ENCODE measurements at places on chromosomes 5 and 9.

- no peak for DNase-seq
These were observed 165.8 kb upstream of the MAP3K1 start for GRCh38 chr5:56649569-56649968.

- DNase-seq = no peak
These were observed 1662.4 kb upstream of the ACO1 start for GRCh38 chr9:30722065-30722464.

DNA sequence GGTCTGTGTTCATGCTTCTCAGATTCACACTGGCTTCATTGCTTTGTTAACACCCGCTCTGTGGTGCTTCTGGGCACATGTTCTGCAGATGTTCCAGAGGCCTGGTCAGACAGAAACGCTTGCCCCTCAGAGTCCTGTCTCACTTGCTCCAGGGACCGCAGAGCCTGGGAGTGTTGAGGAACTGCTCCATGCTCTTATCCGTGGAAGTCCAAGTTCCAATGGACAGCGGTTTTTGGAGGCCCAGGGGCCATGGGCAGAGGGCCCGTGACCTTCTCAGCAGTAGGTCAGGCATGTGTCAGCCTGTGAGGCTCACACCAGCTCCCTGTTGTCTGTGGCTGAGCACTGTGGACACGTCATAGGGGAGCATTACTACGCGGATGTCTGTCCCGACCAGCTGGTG lies 364.7 kb upstream of the IRX1 start:
- no peak for DNase-seq

GRCh38 chr9:80498001-80498555 lies 926.3 kb downstream of the TLE4 start:
- no peak for DNase-seq

DNA sequence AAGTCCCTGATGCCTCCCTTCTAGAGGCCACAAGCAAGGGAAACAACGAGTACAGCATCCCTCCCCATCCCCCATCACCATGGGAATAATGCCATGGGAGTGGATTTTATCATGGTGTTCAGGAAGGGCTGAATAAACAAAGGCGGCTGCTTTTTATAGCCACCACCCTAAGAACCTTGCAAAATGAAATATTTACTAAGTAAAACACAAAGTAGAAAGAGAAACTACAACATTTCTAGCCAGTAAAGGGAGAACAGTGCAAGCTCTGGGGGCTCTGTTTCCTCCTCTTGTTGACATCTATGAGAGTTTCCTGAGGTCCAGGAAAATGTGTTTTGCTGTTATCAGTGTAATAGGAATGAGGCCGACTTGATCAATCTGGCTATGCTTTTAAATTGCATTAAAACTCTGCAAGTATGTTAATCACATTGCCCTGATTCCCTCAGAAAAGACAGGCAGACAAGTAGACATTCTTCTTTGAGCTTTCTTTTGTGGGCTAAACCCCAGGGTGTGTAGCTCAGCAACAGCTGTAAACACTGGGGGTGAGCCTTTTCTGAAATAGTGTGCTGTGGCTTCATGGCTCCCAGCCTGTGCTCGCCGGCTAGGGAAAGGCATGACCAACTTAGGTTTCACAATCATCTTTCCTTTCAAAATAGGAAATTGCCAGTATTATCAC lies 31.1 kb downstream of the SV2C start:
- DNase-seq = no peak

DNA sequence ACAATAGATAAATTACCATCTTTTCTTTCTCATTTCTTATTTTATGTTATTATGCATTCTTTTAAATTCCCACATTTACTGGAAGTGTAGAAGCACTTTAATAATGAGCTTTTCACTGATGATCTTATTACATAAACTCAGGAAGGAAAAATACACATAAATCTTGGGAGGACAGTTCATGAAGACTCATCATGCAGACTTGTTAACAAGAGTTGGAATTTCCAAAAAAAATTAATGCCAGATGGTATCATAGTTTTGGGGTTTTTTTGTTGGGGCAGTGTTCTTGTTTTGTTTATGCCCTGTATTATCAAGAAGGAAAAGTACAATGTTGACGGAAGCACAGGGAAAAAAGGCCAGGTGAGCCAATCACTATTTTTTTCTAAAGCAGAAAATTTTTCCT lies 35.1 kb downstream of the CEMIP2 start:
- no peak for DNase-seq

GRCh38 chr5:136246122-136246521 lies 53.2 kb upstream of the SMIM32 start:
- no peak for DNase-seq

DNA sequence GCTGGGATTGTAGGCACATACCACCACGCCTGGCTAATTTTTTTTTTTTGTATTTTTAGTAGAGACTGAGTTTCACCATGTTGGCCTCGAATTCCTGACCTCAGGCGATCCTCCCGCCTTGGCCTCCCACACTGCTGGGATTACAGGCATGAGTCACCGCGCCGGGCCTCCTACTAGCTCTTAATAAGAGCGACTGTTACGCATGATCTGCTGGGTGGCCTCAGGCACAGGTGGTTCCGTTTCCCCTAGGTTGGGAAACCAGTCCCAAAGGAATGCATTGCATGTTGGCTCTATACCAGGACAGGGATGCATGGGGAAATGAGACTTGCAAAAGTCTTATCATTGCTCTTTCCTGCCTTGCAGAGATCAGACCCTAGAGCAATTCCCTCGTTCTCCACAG lies 184.7 kb upstream of the PPP1R26 start:
- DNase-seq = no peak

- no peak for DNase-seq
These were observed 840.4 kb downstream of the MAT2B start for GRCh38 chr5:164345853-164346252.

DNA sequence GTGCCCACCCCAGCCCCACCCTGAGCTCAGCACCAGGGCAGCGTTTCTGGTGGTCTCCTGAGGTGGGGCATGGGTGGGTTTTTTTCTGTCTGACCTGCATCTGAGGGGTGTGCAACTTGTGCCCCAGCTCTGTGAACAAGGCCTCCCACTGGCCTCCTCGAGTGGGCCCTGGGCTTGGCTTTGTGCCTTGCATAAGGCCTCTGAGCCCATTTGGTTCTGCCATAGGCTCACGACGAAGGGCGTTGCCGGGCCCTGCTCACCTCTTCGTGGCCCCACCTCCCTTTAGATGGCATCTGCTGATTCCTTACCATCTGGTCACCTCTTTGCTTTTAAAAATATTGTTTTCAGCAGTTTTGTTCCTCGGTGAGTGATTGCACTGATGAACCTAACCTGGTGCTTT lies 127.1 kb upstream of the COL5A1 start:
- no peak for DNase-seq

- peak; percentile 63 for DNase-seq
These were observed 541 bp downstream of the GNPDA1 start for GRCh38 chr5:142012186-142012785.

DNA sequence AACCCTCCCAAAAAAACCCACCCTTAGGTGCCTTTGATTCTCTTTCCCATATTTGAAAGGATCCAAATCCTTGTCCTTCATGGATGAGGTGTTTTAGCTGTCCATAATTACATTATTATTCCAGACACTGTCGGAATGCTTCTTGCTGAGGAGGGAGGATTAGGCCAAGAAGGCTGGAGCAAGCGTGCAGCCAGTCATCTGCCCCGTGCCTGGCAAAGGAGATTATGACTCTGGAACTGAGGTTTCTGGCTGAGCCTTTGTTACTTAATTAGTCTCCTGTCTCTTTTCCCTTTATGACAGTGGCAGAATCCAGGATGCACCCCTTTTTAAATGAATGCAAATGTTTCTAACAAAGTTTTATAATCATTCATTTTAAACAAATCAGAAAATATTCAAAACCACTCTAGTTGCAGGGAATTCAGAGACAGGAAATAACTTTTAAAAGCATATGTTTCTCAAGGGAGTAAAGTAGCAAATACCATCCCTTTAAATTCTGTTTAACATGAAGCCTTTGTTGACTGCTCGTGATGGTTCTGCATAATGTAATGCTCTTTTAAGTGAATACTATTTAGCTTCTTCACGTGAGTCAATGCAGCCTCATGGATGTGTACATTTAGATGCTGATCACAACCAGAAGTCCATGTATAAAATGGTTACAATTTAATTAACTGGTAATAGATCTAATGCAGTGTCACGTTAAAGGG lies 69.8 kb downstream of the GALNT10 start:
- DNase-seq = no peak

GRCh38 chr5:131081913-131082488 lies 83.1 kb downstream of the HINT1 start:
- DNase-seq = no peak

GRCh38 chr9:99921875-99922710 lies 15.6 kb downstream of the STX17 start:
- no peak for DNase-seq

Measured in stimulated activated CD4-positive, alpha-beta T cell treated with anti-CD3 and anti-CD28 coated beads, Interleukin-4, amount 100 ng/mL, for 4 hours (primary cell).